ENCODE measurements at places on chromosomes 3 and 15.

DNA sequence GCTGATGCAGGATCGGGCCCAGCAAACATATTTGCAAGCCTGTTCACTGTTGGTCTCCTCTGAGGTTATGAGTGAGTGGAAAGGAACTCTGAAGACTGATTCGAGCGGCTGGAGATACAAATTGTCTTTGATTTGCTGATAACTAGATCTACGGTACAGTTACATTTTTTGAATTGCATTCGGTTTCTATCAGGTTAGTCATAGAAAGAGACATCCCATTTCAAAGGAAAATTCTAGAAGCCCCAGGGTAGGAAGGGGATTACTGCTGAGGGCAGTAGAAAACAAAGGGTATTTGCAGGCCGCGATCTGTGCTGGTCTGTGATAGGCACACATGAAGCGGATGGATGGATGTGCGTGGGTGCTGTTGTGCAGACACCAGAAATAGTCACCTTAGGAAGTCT, 228.4 kb downstream of the ITPR1 start:
- DNase-seq: no peak

DNA sequence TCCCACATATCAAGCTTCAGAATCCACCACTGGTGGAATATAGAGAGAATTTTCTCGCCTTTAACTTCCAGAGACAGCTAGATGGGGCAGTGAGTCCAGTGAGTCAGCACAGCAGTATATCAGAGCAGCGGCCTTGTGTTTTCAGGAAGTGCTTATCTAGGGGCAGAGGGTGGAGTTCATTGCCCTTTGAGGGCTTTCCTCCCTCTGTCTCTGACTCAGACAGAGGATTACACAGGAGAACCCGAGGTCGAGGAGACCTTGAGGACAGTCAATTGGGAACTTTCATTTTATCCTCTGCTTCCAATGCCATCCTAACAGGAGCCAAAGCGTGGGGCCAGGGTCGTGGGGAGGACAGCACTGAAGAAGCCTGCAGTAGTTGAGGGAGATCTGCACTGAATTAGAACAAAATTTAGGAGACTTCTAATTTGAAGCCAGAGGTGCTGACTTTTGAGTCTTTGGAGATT, 109.6 kb upstream of the UMPS start:
- no peak for DNase-seq

GRCh38 chr15:96353930-96354730, 23.6 kb downstream of the NR2F2 start:
- DNase-seq: peak; percentile 70

GRCh38 chr3:52926554-52926953, 29.2 kb upstream of the STIMATE start:
- DNase-seq: no peak

DNA sequence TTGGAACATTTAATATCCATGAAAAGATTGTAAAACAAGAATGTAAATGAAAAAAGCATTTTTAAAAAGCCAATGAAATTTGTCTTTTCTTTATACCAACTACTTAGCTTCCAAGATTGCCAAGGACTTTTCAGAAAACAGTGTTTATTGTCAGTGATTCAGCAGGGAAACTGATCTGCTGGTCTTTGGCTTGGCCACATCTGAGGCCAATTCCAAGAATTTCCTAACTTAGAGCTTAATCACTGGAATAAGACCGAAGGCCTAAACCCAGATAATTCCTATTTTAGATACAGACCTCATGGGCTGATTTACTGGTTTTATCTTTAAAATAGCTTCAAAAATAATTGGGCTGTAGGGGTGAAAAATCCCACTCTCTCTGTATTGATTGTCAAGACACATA, 260.5 kb upstream of the RORA start:
- no peak for DNase-seq

Measured in right renal cortex interstitium (tissue), 3 donors.